ENCODE measurements at places on chromosomes 13 and 19.
A peak's percentile ranks its signal among the peaks of the same experiment; 100 is the strongest.

GRCh38 chr19:43524922-43525835 is 1.8 kb downstream of the ETHE1 start:
- peak; percentile 43 for DNase-seq

DNA sequence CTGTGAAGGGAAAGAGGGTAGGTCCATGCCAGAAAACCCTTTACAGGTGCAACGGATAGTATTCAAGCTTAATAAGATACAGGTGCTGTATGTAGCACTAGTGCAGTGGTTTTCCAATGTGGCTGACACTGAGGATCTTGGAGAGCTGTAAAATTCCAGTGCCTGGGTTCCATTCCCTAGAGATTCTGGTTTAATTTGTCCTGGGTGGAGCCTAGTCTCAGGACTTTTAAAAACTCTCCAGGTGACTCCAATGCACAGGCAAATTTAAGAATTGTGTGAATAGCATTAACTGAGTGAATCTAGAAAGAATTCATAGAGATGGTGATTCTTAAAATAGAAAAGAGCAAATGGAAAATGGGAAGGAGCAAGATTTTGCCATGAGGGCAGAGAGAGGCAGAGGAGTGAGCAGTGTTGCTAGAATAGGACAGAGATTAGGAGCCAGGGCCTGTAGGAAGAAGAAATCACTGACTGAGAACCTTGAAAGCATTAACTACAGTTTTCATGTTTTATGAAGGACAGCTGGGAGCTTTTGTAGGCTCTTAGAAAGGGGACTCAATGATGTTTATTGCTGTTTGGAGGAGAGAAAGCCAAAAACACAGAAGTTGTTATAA is 261.8 kb downstream of the DLEU7 start:
- DNase-seq = no peak

DNA sequence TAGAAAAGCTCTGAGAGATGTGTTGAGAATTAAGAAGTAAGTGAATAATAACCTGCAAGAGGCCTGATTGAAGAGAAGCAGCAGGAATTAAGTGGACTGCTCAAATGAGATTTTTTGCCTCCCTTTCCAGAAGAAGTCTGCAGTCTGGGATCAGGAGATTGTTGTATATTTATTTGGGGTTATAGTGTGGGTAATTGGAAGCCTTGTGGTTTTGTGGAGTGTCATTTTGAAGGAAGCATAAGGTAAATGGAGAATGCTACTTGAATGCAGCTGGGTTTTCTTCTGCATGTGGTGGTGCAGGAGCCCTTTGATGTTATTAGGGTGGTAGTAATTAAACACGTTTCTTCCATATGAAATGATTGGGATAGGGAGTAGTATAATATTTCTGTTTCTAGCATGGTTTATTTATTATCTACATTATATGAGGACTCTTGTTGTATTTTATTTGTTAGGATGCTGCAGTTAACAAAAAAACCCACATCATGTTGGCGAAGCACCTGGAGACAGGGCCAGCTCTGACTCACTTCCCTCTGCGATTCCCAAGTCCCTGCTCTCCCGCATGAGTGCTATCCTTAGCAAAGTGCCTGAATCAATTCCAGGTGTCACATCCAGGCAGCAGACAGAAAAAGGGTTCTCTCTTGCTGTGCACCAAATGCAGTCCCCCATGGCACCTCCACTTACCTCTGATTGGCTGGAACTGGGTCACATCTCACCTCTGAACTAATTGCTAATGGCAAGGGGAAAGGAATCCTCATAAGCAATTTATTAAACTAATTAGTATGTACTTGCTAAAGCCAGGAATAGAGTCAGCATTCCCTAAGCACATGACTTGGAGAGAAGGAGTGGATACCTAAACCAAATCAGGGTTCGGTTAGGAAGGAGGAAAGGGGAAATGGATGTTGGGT is 54.8 kb downstream of the DGKH start:
- DNase-seq = no peak

GRCh38 chr13:71663431-71663830 is 203.6 kb downstream of the DACH1 start:
- no peak for DNase-seq

- DNase-seq = no peak
Observed at GRCh38 chr13:45732916-45733315, 30.8 kb downstream of the CBY2 start.

- DNase-seq = no peak
Observed at GRCh38 chr13:60944863-60945262, 470.8 kb downstream of the PCDH20 start.
